ENCODE measurements at places on chromosomes 7 and 10. TPM values are rescaled to one million over a fixed set of nuclear protein-coding genes. Genes with fewer than 3 reads are reported as not detected.

- DNase-seq, result no peak
These were observed 11.8 kb downstream of the MET start for GRCh38 chr7:116683786-116684185.

DNA sequence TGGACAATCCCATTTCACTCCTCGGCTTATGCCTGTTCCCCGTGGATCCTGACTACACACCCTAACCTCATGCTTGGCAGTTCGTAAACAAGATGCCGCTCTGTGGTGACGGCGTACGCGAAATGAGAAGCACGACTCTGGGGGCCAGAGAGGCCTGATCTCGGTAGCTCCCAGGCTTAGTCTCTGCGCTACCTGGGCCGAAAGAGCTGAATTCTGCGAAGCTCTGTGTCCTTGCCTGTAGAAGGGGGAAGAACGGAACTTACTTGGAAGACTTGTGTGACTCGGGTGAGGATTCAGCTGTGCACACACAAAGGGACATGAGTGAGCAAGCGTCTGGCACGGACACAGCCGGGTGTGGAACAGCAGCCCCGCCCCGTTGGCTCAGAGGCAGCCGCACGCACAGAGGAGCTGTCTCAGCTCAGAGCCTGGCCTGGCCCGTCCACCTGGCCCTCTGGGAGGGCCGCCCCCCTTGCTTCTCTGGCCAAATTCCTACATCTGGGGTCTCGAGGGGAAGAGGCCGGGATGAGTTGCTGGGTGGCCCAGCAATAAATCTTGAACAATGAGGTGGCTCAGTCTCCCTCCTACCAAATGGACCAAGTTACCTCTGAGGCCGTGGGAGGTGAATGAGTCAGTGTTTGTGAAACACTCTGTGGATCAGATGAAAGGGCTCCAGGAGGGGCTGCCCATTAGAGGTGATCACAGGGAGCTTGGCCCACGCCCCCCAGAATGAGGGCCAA is 83.8 kb downstream of the PDGFA start:
- peak; percentile 64 for DNase-seq

DNA sequence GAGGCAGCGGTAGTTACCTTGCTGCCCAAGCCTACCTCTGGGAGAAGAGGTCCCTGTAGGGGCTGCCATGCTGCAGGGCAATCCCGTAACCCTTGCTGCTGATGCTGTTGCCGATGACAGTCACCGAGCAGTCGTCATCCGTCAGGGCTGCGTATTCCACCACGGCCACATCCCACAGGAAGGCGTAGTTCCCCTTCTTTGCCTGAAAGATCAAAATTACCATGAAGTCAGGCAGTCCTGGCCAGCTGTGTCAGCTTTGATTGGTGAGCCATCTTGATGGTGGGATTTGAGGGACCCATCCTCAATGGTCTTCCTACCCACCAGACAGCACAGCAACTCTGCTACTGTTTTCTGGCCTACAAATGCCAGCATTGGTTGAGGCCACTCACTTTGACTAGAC is 746.8 kb downstream of the GRID1 start:
- no peak for DNase-seq

DNA sequence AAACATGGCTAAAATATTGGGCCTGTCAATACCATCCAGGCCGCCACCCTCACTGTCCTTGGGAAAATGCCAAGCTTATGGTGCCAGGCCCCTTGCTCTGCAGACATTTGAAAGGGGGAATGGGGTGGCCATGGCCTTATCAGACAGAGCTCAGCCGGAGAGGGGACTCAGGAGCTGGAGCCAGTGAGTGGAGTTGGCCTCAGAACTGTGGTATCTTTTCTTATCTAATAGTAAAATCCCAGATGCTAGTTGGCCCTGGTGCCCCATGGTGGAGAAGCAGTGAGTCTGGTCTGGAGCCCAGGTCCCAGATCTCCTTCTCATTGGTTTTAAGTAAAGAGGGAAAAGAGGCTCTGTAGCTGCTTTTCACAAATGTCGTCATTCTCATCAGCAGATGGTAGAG is 49.6 kb upstream of the SORCS3 start:
- DNase-seq, result no peak

DNA sequence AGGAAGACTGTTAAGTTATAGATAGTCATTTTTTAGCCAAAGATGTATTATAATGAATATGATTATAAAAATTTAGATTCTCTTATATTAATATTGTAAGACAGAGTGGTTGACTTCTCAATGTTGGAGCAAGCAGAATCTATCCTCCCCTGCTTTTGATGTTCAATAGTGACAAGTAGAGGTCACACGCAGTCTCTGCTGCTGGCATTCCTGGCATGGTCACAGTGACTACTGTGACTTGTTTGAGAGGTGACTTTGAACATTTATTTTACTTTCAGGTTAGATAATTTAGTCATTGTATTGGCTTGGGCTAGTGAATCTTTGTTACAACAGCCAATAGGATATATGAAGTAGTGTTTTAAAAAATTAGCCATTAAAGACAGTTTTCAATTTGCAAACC is 13.7 kb upstream of the CD36 start:
- DNase-seq, result no peak

C10orf71 gene
- polyA plus RNA-seq, result not detected

- DNase-seq, result peak; percentile 16
These were observed 853.8 kb downstream of the GRM8 start for GRCh38 chr7:126398851-126399529.

- no peak for DNase-seq
These were observed at the start of gene MLXIPL for GRCh38 chr7:73623798-73624668. TSS of gene MLXIPL (minus strand) at chr7:73624522. CDS start at chr7:73624492, 30 bp downstream.

GRCh38 chr7:116180302-116180701 is 30.0 kb upstream of the TES start:
- DNase-seq, result peak; percentile 60

- peak; percentile 78 for DNase-seq
These were observed 16.8 kb downstream of the BBIP1 start for GRCh38 chr10:110901954-110902819.

DNA sequence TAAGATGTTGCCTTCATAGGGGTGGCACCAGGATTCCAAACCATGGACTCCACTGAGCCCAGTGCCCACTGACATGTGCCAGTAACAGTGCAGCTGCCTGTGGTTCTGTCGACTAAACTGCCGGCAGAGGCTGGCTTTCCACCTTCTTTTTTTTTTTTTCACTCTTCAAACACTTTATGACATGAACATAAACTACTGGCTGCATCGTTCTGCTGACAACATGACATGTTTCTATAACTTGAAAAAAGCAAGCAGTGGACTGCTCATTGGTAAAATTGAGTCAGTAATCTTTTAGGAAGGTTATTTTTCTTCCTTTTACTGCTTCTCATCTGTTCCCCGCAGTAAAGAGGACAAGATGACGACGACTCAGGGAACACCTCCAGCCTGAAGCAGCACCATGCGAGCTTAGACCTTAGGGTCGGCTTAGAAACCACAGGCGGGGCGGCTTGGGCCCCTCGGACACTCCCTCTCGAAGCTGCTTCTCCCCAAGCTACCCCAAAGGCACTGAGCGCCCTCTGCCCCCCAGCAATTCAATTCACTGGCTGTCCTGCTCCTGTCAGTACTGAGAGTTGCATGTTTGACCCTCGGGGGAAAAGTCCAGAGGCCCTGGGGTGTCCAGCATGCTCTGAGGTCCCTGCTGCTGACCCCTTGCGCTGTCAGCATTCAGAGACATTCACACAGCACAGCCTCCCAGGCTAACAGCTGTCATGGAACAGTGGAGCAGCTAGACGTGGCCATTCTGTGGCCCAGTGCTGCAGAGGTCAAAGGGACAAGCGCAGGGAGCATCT is 112.5 kb downstream of the EGFR start:
- DNase-seq, result no peak

- no peak for DNase-seq
These were observed 42.5 kb downstream of the JAKMIP3 start for GRCh38 chr10:132107949-132108877.

CRYGN gene
- polyA plus RNA-seq, result not detected

- DNase-seq, result no peak
These were observed 27.9 kb downstream of the GTF2IRD1 start for GRCh38 chr7:74481458-74482196.

DNA sequence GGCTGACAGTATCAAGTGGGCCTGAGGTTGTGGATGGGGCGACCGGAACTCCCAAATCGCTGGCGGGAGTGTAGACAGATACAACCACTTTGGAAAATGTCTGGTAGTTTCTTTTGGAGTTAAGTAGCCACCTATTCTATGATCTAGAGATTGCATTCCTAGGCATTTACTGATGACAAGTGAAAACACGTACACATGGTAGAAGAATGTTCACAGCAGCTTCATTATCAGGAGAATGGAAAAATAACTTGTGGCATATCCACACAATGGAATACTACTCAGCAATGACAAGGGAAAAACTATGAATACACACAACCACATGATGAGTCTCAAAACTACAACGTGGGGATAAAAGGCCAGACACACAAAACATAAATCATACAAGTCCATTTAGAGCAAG is 146.0 kb downstream of the MYOF start:
- DNase-seq, result no peak

DNA sequence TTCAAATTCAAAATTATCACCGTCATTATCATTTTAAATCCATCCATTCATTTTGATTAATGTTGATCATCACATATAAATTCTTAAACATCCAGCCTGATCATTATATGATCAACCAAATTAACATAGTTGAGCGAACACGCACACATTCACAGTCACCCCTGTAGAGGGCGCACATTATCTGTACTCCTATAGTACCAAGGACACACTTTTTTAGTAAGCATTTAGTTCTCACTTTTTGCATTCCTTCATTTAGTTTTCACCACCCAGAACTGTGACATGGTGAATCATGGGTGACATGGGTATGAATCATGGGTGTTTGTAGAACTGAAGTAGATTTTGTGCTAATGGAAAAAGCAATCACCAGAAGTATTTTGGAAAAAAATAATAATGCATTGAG is 26.0 kb upstream of the ZNF735 start:
- DNase-seq, result peak; percentile 14

GRCh38 chr10:132746801-132747625 is 38.9 kb downstream of the NKX6-2 start:
- no peak for DNase-seq

DNA sequence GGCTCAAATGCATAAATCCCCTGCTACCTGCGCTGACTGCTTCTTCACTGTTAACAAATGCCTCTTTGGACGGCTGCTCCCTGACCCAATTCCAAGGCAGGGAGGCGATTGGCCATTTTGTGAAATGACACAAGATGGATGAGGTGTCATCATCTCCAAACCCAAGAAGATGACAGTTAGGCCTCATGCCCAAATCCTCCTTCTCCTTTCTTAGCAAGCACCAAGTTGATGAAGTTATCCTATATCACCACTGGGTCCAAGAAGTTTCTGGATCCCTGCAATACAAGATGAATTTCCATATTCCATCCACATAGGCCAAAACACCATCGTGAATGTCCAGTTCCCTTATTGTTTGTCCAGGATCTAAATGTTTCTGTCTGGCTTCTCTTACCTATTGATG is 98.5 kb upstream of the RAB11FIP2 start:
- DNase-seq, result no peak

PTPRN2 gene
- polyA plus RNA-seq, result not detected

GRCh38 chr10:13887761-13888160 is 301.0 kb downstream of the PRPF18 start:
- DNase-seq, result no peak

DNA sequence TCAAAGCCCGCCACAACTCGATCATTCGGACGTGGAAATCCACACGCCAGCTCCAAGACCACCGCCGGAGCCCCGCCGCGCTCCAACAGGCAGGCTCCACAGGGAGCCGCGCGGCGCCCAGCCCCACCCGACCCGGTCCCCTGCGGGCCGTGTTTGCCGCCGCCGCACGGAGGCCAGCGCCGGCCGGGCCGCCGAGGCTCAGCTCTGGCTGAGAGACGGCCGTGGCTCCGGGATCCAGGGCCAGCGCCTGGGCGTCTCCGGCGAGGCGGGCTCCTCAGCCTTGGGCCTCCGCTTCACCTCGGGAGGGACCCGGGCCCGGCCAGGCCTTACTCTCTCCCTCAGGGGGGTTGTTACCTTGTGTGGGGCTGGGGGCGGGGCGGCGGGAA is 333 bp downstream of the SMNDC1 start:
- no peak for DNase-seq

SUN3 gene
- 0.12 TPM for polyA plus RNA-seq

OGA gene
- polyA plus RNA-seq, result 20.3 TPM

DNA sequence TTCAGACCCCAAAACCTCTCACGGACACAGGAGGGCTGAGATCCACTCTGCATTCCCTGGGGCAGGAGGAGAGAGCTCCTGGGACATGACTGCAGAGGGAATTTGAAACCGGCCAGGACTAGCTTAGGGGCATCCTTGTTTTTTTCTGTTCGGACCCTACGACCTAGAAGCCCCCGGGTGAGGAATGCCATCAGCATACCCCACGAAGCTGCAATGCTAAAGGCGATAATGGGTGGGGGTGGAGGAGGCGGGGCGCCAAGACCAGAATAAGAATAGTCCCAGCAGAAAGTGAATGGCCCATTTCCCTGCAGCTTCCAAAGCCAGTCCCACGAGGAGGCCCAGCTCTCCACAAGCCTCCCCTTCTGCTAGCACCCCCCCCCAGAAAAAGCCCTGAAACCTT is 4.0 kb downstream of the PDGFA start:
- no peak for DNase-seq

DNA sequence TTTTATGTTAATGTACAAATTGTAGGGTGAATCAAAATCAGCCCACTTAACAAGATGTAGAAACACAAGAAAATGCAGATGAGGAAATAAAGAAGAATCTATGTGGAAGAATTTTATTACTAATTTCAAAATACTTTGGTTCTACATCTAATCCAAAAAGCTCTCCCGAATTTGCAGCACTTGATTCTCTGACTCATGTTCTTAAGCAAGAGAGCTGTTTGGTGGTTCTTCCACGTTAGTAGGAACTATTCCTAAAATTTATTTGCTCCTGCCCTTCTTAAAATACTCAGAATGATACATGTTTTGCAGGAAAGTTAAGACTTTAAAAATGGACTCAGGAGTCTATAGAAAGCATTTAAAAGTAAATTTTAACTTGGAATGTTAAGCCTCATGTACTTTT is 91.8 kb downstream of the ZMYND11 start:
- no peak for DNase-seq

GRCh38 chr7:146876411-146876810 is 759.8 kb downstream of the CNTNAP2 start:
- DNase-seq, result no peak

ADRB1 gene
- 0.22 TPM for polyA plus RNA-seq

GRM8 gene
- polyA plus RNA-seq, result not detected

GRCh38 chr10:124870854-124871425 is 69.3 kb downstream of the ABRAXAS2 start:
- DNase-seq, result no peak

SHH gene
- 0.01 TPM for polyA plus RNA-seq

TMEM176A gene
- not detected for polyA plus RNA-seq

CHPF2 gene
- polyA plus RNA-seq, result 33.2 TPM

DNA sequence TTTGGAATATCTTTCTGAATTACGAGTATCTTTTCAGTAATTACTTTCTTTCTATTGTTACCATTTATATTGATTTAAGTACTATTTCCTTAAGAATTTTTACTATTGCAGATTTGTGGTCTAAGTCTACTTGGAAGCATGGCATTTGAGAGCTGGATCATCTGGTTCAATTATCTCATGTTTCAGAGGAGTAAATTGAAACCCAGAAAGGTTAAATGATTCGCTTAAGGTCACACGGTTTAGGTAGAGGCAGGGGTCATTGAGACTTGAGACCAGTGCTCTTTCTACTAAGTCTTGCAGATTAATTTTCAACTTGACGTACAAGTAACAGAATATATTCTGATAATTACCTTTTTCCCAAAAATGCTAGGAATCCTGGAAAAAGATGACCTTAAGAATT is 109.2 kb upstream of the GLCCI1 start:
- no peak for DNase-seq

GRCh38 chr10:67934336-67934735 is 49.9 kb downstream of the SIRT1 start:
- no peak for DNase-seq

GRCh38 chr7:156012412-156012811 is 200.1 kb upstream of the SHH start:
- no peak for DNase-seq

GRCh38 chr10:48503293-48503911 is 101.5 kb downstream of the ARHGAP22 start:
- DNase-seq, result no peak
